ENCODE measurements at places on chromosomes 3 and 15.
A peak's percentile ranks its signal among the peaks of the same experiment; 100 is the strongest.

GRCh38 chr3:117696851-117697407 lies 987.4 kb downstream of the TUSC7 start:
- DNase-seq, result no peak
- no peaks in the 10 kb centered on the region for H3K36me3 ChIP-seq
- H3K4me1 ChIP-seq, result peaks cover 16% of the 10 kb centered on the region
- H3K27me3 ChIP-seq, result no peaks in the 10 kb centered on the region
- no peak overlapping the region for H3K4me3 ChIP-seq

DNA sequence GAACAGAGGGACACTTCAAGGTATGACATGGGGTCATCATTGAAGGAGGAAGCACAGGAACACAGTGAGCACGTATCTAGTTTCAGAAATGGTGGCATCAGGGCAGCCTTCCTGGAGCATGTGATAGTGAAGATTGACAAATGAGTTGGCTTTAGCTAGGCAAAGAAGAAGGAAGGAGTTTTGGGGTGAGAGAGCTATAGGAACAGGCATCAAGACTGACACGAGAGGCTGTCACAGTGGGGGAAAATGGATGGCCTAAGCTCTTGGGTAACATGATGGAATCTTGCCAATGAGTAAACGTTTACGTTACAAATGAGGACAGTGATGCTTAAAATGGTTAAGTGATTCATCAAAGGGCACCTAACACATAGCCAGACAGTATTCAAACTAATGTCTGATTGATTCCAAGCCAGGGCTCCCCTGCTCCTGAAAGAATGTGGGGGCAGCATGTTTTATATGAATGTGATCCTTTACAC lies 23.1 kb upstream of the GPR171 start:
- no peak overlapping the region for H3K4me3 ChIP-seq
- no peak for DNase-seq
- no peaks in the 10 kb centered on the region for H3K27me3 ChIP-seq

DNA sequence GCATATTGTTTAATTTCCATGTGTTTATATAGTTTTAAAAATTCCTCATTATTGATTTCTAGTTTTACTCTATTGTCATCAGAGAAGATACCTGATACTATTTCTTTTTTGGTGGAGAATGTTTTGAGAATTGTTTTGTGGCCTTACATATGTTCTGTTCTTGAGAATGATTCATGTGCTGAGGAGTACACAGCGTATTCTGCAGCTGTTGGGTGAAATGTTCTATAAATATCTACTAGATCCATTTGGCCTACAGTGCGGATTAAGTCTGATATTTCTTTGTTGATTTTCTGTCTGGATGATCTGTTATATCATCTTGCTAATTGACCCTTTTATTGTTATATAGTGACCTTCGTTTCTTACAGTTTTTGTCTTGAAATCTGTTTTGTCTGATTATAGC lies 109.7 kb downstream of the UBE2E2 start:
- no peak overlapping the region for H3K27ac ChIP-seq
- peaks cover 6% of the 10 kb centered on the region for H3K36me3 ChIP-seq
- DNase-seq, result no peak

- peaks cover 66% of the 10 kb centered on the region for H3K27me3 ChIP-seq
- H3K36me3 ChIP-seq, result no peaks in the 10 kb centered on the region
- DNase-seq, result no peak
Measured at GRCh38 chr15:34610354-34610753, 26.9 kb upstream of the GOLGA8B start.

GRCh38 chr3:32276279-32276841 lies 37.9 kb downstream of the CMTM8 start:
- peak overlapping the region; percentile 73 for H3K27ac ChIP-seq
- peaks cover 17% of the 10 kb centered on the region for H3K4me1 ChIP-seq

- peaks cover 63% of the 10 kb centered on the region for H3K27me3 ChIP-seq
- no peaks in the 10 kb centered on the region for H3K4me1 ChIP-seq
- H3K27ac ChIP-seq, result no peak overlapping the region
- H3K36me3 ChIP-seq, result no peaks in the 10 kb centered on the region
- H3K4me3 ChIP-seq, result no peak overlapping the region
Measured at GRCh38 chr15:93614386-93615104, 525.5 kb upstream of the RGMA start.

DNA sequence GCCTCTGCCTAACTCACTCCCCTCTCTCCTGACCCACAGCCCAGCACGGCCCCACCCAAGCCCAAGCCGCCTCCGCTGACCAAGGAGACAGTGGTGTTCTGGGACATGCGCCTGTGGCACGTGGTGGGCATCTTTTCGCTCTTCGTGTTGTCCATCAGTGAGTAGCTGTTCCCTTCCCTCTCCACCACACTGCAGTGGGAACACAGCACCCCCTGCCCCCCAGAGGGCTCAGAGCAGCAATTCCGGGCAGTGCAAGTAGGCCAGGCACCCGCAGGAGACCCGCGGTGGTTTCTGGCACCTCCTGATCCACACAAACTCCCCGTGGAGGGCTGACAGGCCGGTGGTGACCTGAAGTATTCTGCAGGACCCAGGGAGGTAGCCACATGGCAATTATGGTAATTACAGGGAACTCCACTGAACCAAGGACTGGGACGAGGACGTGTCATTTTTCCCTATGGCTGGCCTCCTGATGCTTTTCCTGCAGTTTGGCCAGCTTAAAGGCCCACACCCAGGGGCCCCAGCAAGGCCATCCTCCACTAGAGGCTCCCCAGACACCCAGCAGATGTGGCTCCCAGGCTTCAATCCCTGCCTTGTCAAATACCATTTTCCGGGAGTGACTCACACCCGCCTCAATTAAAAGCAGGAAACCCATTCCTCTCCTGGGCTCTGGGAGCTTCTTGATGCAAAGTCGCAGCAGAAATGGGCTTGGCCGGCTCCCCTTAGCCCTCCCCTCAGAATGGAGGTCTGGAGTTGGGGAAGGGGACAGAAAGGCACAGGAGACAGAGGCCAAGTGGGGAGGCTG lies 4.8 kb downstream of the TMIE start:
- no peak overlapping the region for H3K4me3 ChIP-seq
- no peak overlapping the region for H3K27ac ChIP-seq
- DNase-seq, result no peak
- no peaks in the 10 kb centered on the region for H3K4me1 ChIP-seq
- H3K27me3 ChIP-seq, result peaks cover 30% of the 10 kb centered on the region

- H3K4me3 ChIP-seq, result no peak overlapping the region
- H3K27ac ChIP-seq, result no peak overlapping the region
- H3K27me3 ChIP-seq, result no peaks in the 10 kb centered on the region
- DNase-seq, result no peak
Measured at GRCh38 chr3:114310695-114311094, 16.9 kb downstream of the TIGIT start.

GRCh38 chr15:69869881-69870505 lies 227.7 kb downstream of the TLE3 start:
- no peak overlapping the region for H3K27ac ChIP-seq
- no peak overlapping the region for H3K4me3 ChIP-seq
- peaks cover 24% of the 10 kb centered on the region for H3K27me3 ChIP-seq
- DNase-seq, result no peak
- peaks cover 11% of the 10 kb centered on the region for H3K4me1 ChIP-seq
